Immature natural killer cell (primary cell): ENCODE measurements at places on chromosomes 6 and 20. TPM values are rescaled to one million over a fixed set of nuclear protein-coding genes. Genes with fewer than 3 reads are reported as not detected.

DNA sequence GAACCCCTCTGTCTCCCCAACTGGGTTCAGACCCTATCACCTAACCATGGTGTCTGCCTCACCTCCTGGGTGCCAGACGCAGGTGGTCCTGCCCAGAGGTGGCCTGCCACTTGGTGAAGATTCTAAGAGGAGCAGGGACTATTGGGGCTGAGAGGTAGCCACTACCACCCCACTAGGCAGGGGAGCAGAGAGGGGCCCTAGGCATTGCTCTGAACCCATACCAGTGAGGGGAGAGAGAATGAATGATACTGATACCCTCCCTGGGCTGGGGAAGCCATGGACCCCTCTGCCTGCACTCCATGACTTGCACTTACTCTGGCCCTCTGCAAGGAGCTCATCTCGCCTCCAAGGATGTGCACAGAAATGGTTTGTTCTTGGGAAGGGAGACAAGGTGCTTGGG, 31.7 kb upstream of the SPDEF start:
- H3K4me3 ChIP-seq, result no peak overlapping the region
- DNase-seq, result no peak
- H3K4me1 ChIP-seq, result peaks cover 36% of the 10 kb centered on the region
- peaks cover 2% of the 10 kb centered on the region for H3K27me3 ChIP-seq
- H3K27ac ChIP-seq, result peak overlapping the region; percentile 58

- H3K36me3 ChIP-seq, result no peaks in the 10 kb centered on the region
- no peak overlapping the region for H3K27ac ChIP-seq
- peaks cover 23% of the 10 kb centered on the region for H3K4me1 ChIP-seq
- DNase-seq, result no peak
- no peak overlapping the region for H3K4me3 ChIP-seq
These were observed 1.7 kb downstream of the NUDT3 start for GRCh38 chr6:34390531-34391472.

GRCh38 chr6:20331625-20332024, 70.1 kb upstream of the E2F3 start:
- H3K4me1 ChIP-seq, result peaks cover 11% of the 10 kb centered on the region
- H3K27me3 ChIP-seq, result peaks cover 2% of the 10 kb centered on the region
- H3K27ac ChIP-seq, result no peak overlapping the region
- no peak for DNase-seq

GRCh38 chr6:45679631-45680030, 301.9 kb upstream of the SUPT3H start:
- no peak for DNase-seq
- peak overlapping the region; percentile 44 for H3K4me3 ChIP-seq
- H3K36me3 ChIP-seq, result no peaks in the 10 kb centered on the region
- peaks cover 3% of the 10 kb centered on the region for H3K27me3 ChIP-seq

- H3K27ac ChIP-seq, result no peak overlapping the region
- H3K27me3 ChIP-seq, result no peaks in the 10 kb centered on the region
- H3K4me1 ChIP-seq, result no peaks in the 10 kb centered on the region
- no peak for DNase-seq
- no peak overlapping the region for H3K4me3 ChIP-seq
These were observed 494.2 kb upstream of the JAG1 start for GRCh38 chr20:11168026-11168425.

DNA sequence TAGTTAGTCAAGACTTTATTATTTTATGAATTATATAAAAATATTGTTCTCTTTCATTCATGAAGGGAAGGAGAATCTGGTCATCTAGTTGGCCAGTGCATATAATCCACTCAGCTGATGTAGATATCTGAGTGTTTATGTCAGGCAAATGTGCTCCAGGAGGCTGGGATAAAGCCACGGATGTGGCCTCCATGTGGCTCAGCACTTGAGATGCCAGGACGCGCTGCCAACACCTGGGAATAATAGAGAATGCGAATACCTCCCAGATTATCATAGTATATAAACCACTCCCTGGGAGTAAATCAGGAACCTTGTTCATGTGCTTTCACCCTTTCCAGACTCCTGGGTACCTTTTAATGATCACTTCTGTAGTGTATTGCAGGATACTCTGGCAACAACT, 1006.0 kb downstream of the KIF16B start:
- no peaks in the 10 kb centered on the region for H3K36me3 ChIP-seq
- no peaks in the 10 kb centered on the region for H3K4me1 ChIP-seq
- no peak overlapping the region for H3K27ac ChIP-seq
- no peaks in the 10 kb centered on the region for H3K27me3 ChIP-seq
- H3K4me3 ChIP-seq, result no peak overlapping the region

- H3K27me3 ChIP-seq, result no peaks in the 10 kb centered on the region
- no peaks in the 10 kb centered on the region for H3K36me3 ChIP-seq
- no peak overlapping the region for H3K27ac ChIP-seq
- no peak overlapping the region for H3K4me3 ChIP-seq
These were observed 27.4 kb downstream of the FRMD1 start for GRCh38 chr6:168051648-168052047.

Gene PDYN
- polyA plus RNA-seq, result not detected

DNA sequence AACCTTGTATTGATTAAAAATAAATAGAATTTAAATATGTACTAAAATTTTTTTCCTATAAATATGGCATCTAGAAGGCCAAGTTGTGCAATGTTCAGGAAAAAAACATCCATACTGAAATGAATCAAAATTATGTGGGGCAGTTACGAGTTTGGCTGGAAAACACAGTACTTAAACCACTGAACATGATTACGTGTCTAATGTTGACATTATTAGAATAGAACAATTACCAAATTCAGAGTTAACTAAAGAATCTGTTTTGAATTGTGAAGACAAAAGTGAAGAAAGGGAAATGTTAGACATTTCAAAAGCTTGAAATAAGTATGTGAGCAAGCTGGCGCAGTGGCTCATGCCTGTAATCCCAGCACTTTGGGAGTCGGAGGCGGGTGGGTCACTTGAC, 57.2 kb downstream of the KLHL31 start:
- no peaks in the 10 kb centered on the region for H3K27me3 ChIP-seq
- H3K36me3 ChIP-seq, result no peaks in the 10 kb centered on the region
- H3K4me1 ChIP-seq, result no peaks in the 10 kb centered on the region
- DNase-seq, result no peak

Gene MUC21
- not detected for polyA plus RNA-seq

- H3K4me1 ChIP-seq, result no peaks in the 10 kb centered on the region
- no peak overlapping the region for H3K27ac ChIP-seq
- no peak overlapping the region for H3K4me3 ChIP-seq
- no peak for DNase-seq
- H3K36me3 ChIP-seq, result no peaks in the 10 kb centered on the region
These were observed 16.8 kb downstream of the SLC17A2 start for GRCh38 chr6:25913741-25914140.

DNA sequence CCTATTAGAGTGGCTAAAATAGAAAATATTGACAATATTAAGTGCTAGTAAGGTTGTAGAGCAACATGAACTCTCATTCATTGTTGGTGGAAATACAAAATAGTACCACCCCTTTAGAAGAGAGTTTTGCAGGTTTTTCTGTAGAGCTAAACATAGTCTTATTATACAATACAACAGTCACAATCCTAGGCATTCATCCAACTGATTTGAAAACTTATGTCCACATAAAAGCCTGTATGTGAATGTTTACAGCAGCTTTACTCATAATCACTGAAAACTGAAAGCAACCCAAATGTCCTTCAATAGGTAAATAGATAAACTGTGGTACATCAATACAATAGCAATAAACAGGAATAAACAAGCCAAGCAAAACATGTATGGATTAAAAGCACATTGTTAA, 162.6 kb upstream of the PRND start:
- no peaks in the 10 kb centered on the region for H3K36me3 ChIP-seq
- H3K27ac ChIP-seq, result no peak overlapping the region
- no peak for DNase-seq
- H3K4me3 ChIP-seq, result no peak overlapping the region
- H3K27me3 ChIP-seq, result peaks cover 9% of the 10 kb centered on the region

- H3K27me3 ChIP-seq, result peaks cover 7% of the 10 kb centered on the region
- no peak for DNase-seq
- H3K4me1 ChIP-seq, result peaks cover 8% of the 10 kb centered on the region
- H3K36me3 ChIP-seq, result peaks cover 5% of the 10 kb centered on the region
- H3K4me3 ChIP-seq, result no peak overlapping the region
These were observed 5.7 kb downstream of the EBF4 start for GRCh38 chr20:2698186-2698817.

Gene MPIG6B
- polyA plus RNA-seq, result 2.6 TPM

Gene TFAP2B
- not detected for polyA plus RNA-seq

Gene CLIC5
- not detected for polyA plus RNA-seq

Gene BACH2
- polyA plus RNA-seq, result 8.1 TPM

DNA sequence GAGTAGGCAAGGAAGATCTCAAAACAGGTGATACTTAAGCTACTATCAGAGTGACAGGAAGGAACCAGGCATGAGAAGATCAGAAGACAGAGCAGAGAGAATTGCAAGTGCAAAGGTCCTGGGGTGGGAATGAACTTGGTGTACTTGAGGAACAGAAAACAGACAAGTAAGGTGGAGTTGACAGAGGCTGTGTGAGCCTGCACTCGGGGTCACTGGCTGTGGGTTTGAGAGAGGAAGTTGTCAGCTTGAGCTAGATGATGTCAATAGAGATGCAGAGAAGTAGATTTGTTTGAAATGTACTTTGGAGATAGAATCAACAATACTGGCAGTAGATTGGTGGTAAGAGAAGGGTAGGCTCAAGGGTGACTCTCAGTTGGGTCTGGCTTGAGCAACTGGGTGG, 209.5 kb downstream of the CLIC5 start:
- H3K27ac ChIP-seq, result no peak overlapping the region
- no peak for DNase-seq
- no peak overlapping the region for H3K4me3 ChIP-seq
- H3K27me3 ChIP-seq, result peaks cover 2% of the 10 kb centered on the region

GRCh38 chr20:35600176-35600992, 15.2 kb upstream of the SPAG4 start:
- no peak for DNase-seq
- H3K27me3 ChIP-seq, result peaks cover 5% of the 10 kb centered on the region
- H3K36me3 ChIP-seq, result no peaks in the 10 kb centered on the region
- H3K27ac ChIP-seq, result no peak overlapping the region

Gene PRR18
- not detected for polyA plus RNA-seq

DNA sequence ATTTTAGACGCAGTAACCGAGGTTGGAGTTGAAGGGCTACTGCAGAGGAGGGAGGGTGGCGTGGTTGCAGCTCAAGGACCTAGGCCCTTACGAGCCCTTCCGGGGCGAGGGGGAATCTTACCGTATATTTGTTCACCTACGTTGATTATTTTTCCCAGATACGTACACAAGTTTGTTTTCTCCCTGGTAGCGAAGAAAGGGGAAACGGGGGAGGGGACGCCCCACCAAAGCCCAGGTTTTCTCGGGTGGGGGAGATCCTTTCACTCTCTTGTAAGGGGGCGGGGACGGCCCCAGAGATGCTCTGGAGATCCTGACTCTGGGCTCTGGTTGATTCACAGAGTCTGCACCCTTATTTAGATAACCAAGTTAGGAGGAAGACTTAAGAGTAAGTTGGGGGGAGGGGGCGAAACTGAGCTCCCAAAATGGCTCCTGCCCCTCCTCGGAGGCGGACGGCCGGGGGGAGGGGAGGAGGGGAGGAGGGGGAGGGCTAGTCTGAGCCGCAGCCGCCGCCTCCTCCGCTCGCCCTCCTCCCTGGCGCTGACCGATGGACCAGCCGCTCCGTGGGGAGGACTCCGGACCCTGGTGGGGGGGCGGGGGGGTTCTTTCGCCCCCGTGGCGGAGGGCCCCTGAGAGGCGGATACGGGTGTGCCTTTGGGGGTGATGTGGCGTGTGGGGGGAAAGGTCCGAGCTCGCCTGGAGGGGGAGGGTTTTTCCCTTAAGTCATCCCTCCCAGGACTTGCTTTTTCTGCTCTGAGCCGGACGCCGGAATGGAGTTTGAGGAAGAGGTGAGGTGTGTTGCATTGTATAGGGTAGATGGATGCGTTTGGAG, 2.2 kb downstream of the BRD2 start:
- peak; percentile 69 for DNase-seq
- peak overlapping the region; percentile 98 for H3K27ac ChIP-seq
- H3K27me3 ChIP-seq, result peaks cover 64% of the 10 kb centered on the region
- peaks cover 58% of the 10 kb centered on the region for H3K4me1 ChIP-seq
- peaks cover 24% of the 10 kb centered on the region for H3K36me3 ChIP-seq
- H3K4me3 ChIP-seq, result peak overlapping the region; percentile 92

- no peak for DNase-seq
- no peak overlapping the region for H3K4me3 ChIP-seq
- no peaks in the 10 kb centered on the region for H3K4me1 ChIP-seq
- H3K36me3 ChIP-seq, result no peaks in the 10 kb centered on the region
These were observed 21.6 kb upstream of the CCN2 start for GRCh38 chr6:131972741-131973140.

DNA sequence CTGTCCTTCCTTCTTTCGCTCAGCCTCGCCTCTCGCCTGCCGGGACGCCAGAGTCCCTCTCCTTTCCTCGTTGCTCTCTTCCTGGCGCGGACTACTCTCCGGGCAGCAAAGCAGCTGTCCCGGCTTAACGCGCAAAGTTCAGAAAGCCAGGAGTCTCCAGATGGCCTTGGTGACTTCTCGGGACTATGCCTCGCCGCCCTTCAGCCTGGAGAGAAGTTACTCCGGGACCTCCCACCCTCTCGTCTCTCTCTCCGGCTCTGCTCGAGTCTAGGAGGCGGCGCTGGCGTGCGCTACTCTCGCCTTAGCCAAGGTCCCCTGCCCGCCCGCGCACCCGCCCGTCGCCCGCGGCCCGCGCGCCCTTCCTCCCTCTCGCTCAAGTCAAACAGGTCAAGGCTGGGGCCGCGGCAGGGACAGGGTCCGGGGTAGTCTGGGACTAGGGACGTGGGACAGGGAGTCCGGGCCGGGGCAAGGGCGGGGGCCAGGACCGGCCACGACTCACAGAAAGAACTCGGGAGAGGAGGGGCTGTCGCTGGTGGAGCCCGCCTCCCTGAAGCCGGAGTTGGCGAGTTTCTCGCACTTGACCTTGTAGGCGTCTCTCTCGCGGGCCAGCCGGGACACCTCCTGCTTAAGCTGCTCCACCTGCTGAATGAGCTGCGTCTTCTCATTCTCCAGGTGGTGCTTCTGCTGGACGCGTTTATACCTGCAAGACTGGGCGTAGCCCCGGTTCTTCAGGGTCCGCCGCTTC, 1.5 kb downstream of the MAFB start:
- DNase-seq, result no peak
- H3K27ac ChIP-seq, result no peak overlapping the region
- H3K4me3 ChIP-seq, result no peak overlapping the region
- H3K36me3 ChIP-seq, result no peaks in the 10 kb centered on the region
- peaks cover 6% of the 10 kb centered on the region for H3K4me1 ChIP-seq
- H3K27me3 ChIP-seq, result peaks cover 47% of the 10 kb centered on the region

Gene LY6G6F
- 2.5 TPM for polyA plus RNA-seq

Gene ANGPT4
- polyA plus RNA-seq, result not detected

Gene PPP1R14C
- polyA plus RNA-seq, result not detected
